Posterior cingulate gyrus (tissue), 11 donors: ENCODE measurements at places on chromosomes 2 and 18.

- DNase-seq = no peak
Observed at GRCh38 chr18:44766450-44766849, 85.8 kb downstream of the SETBP1 start.

DNA sequence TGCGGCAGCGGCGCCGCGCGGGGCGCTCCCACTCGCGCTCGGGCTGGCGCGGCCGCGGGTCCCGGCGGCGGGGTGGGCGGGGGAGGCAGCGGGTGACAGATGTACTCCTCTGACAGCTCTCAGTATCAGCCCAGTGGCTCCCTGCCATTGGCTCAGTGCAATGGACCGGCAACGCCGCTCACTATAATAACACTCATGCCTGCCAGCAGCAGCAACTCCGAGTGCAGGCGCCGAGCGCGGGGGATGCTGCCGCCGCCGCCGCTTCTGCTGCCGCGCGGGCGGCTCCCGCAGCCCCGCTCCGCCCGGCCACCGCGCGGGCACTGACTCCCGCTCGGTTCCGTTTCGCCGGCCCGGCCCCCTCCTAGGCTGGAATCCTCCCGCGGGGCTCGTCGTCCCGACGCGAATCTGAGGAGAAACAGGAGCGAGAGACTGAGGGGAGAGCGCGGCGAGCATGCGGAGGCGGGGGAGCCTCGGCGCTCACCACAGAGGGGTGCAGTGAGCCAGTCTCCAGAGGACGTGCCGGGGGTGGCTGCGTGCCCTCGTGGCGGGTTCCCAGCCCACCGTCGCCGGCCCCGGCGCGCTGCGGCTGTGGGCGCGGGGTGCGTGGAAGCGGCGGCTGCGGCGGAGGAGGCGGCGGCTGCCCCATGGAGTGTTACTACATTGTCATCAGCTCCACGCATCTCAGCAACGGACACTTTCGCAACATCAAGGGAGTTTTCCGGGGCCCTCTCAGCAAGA is at the start of gene ZNF804A:
ZNF804A (plus strand) TSS at position 214 of the 738 bp plus-strand sequence; CDS start at position 645, 431 bp downstream.
- peak; percentile 75 for DNase-seq

DNA sequence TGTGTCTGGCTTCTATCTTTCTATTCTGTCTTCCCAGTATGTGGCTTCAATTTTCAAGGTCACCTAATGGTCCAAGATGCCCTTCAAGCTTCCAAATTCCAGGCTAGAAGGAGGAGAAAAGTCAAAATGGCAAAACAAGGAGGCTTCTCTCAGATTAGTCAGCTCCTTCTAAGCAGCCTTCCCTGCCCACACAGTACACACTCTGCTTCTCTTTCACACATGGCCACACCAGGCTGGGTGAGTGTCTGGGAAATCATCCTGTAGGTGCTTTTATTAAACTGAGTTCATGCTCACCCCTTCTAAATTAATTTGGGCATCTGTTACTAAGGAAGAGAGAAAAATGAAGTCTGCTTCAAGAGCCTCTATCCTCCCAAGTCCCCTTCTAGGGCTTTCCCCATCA is 277.2 kb upstream of the MGAT5 start:
- no peak for DNase-seq

DNA sequence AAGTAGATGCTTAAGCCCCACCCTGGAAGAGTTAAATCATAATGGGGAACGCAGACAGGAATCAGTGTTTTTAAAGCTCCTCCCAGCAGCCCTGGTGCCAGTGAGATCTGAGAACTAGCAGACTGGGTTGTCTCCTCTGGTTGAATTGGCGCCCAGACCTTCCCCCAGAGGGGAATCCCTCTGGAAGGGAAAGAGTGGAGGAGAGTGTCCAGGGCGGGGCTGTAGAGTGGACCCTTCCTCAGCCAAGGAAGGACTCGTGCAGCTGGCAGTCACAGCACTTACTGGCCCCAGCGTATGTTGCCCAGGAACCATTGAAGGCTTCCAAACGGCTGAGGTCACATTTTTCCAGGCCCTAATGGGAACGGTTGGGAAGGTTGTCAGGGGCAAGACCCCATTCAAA is 62.5 kb downstream of the TGOLN2 start:
- no peak for DNase-seq

DNA sequence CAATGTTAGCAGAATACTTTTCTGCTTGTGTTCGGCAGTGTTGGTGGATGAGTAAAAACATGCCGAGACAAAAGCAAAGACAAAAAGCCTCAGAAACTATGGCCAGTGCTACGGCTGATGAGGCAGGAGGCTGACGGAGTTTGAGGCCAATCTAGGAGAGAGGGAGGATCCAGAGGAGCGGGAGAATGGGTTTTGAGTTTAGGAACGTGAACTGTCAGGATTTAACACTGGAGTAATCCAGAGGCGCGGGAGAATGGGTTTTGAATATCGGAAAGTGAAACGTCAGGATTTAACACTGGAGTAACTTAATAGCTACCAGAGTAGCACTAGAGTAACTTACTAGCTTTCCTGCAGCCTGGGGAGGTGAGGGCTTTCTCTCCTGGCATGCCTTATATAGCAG is 37.4 kb downstream of the LYPD6B start:
- DNase-seq = no peak

- no peak for DNase-seq
Observed at GRCh38 chr18:54415086-54415485, 57.4 kb downstream of the C18orf54 start.

DNA sequence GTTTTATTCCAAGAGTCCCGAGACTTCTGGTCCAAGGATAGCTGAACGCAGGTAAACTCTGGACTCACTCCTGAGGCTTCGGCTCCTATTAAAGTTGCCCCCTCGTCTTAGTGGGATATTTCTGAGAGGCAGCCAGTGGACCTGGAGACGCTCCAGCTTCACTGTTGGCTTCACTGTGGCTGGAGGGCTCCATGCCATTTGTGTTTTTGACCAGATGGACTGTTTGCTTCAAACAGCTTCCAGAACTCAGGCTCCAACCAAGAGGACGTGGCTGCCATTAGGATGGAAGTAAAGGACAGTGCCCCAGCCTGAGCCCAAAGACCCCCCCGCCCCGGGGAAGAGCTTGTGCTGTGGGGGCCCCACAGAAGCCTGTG is 94.4 kb upstream of the LDAH start:
- no peak for DNase-seq

- DNase-seq = no peak
Observed at GRCh38 chr18:75205514-75206132, 3.3 kb downstream of the PTGR3 start.

DNA sequence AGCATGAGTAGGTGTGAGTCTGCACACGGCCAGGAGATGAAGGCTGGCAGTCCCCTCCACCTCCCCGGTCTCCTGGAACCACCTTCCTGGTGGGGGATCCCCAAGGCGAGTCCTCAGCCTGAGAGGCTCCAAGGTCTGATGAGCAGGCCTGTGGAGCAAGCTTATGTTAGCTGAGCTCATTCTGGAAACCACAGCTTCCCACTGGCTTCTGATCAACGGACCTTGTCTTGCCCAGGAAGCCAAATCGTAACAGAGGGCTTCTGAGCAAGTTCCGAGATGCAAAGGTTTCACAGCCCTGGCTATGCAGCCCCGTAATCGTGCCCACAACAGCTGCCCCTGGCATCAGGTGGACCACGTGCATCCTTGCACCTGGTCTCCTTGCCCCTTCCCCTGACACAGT is 28.8 kb upstream of the GPR55 start:
- DNase-seq = no peak

DNA sequence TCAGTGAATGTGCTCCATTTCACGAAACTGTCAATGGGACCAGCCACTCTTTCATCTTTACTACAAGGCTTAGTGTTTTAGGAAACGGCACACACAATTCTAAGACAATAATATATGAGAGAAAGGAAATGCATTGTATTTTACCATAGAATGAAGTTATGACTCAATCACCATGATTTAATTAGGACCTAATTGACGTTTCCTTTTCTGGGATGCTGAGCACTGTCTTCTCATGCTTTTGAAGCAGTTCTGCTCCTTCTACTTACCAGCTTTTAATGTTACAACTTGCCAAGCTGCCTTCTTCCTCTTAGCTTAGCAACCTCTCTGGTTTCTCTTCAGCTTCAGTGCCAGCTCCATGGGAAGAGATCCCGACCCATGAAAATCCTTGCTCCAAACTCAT is 94.3 kb upstream of the SERPINE2 start:
- DNase-seq = no peak

DNA sequence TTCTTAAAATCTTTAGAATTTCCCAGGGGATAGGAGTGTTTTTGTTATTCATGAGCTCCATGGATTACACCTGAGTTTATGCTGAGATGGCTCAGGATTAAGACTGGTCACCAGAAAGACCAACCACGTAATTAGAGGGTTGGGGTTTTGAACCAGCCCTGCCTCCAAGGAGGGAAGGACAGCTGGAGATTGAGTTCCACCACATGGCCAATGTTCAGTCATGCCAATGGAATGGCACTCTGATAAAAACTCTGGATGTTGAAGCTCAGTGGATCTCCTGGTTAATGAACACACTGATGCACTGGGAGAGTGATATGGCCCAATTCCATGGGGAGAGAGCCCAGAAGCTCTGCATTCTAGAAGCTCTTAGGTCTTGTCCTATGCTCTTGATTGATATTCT is 38.7 kb upstream of the PTPN4 start:
- DNase-seq = no peak

GRCh38 chr2:219803294-219803693 is 175.9 kb downstream of the SLC4A3 start:
- no peak for DNase-seq

GRCh38 chr2:47025969-47026610 is 110.5 kb upstream of the MCFD2 start:
- no peak for DNase-seq

DNA sequence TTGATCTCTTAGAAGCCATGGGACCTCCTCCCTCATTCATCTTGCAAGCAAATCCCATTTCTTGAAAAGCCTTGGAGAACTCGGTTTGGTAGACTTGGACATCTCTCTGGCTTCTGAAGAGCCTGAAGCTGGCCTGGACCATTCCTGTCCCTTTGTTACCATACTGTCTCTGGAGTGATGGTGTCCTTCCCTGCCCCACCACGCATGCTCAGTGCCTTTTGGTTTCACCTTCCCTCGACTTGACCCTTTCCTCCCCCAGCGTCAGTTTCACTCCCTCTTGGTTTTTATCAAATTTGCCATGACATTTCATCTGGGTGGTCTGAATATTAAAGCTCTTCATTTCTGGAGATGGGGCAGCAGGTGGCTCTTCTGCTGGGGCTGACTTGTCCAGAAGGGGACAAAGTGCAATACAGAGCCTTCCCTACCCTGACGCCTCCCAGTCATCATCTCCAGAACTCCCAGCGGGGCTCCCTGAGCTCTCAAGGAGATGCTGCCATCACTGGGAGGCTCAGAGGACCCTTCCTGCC is 20.0 kb downstream of the FOSL2 start:
- no peak for DNase-seq

DNA sequence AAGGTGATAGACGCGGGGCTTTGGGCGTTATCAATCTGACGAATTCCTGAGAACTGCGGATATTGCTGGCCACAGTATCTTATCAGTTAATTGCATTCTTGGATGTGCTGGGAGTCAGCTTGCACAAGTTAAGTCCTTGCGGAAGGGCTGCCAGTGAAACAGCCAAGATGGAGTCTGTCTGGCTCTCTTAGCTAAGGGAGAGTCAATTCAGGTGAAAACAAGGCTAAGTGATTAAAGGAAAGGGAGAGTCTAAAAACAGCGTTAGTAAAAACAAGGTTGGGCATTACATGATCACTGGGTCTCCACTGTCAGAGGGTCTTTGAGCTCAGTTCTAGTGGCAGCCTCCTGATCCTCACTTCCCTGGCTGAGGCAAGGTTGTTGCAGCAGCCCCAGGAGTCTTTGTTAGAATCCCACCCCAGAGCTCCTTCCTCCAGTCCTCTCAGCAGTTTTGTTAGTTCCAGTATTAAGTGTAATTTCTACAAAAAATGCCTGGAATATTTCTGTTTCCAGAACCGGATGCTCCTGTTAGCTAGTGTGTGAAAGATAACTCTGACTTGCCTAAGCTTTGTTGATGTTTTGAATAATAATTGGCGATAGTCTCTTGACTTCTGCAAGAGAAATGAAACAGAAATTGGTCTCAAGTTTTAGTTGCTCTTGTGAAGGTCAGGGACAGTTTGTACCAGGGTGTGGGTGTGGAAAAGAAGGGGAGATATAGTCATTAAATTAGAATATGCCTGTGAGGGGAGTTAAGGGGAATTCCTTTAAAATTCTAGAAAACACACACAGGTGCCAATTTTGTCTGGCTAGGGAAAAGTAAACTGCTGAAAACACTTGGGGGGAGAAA is 10.6 kb downstream of the CFLAR start:
- DNase-seq = no peak

DNA sequence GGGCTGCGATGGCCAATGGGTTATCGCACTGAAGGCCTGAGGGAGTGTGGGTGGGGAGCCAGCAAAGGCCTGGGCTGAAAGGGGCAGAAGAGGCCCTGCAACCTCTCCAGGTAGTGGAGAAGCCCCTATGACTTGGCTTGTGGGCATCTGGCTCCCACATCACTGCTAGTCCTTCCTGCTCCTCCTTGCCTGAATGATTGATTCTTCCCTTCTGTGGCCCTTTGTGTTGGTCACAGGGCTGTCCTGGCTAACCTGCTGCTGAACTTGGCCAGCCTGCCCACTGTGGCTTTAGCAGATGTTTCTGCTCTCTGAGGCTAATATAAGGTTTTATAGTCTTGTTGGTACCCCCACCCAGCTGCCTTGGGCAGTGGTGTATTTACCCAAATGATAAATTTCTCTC is 136.2 kb upstream of the ALPP start:
- no peak for DNase-seq

DNA sequence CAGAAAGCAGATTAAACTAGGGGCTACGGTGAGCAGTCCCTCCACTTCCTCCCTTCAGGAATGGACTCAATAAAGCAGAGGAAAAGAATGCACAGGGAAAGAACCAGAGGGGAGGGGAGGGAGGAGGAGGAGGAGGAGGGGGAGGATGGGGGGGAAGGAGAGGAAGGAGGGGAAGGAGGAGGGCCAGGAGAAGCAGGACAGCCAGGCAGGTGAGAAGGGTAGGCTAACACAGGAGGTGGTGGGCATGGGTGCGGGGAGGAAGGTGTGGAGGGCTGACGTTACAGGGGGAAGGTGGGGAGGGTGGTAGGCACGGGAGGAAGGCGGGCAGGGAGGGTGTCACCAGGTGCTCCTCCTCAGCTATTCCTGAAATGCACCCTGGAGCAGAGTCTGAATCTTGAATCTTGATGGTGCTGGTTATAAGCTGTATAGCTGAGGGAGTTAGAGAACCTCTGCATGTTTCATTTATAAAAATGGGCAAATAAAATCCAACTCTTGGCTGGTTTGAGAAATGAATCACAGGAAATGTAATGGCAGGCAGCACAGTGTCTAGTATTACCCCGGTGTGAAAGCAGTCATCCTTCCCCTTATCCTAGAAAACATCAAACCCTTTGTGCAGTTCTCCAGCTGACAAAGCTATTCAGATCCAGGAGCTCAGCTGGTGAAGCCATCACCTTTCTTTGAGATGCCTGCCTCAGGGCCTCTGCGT is 3.4 kb downstream of the TMEM18 start:
- DNase-seq = no peak

DNA sequence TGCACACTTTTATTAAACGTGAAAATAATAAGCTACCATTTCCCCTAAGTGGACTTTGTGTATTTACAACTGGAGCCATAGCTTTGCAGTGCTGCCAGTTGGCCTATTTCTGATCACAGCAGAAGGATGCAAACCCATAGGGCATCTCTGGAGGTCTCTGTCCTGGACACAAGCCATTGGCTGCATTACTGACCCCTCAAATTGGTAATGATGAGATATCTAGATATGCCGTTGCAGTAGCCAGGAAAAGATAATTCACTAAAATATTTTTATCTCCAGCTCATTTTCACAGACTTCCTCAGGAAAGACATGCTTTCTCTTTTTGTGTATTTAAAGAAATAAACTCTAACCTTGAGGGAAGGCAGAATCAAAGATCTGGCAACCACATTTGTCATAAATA is 182.5 kb downstream of the TDRD15 start:
- DNase-seq = no peak

- DNase-seq = no peak
Observed at GRCh38 chr2:192091476-192091875, 103.3 kb downstream of the TMEFF2 start.

- DNase-seq = no peak
Observed at GRCh38 chr2:46364797-46365457, 67.7 kb downstream of the EPAS1 start.
